ENCODE measurements at places on chromosomes 6 and 20.

GRCh38 chr6:21450149-21450548 is 143.4 kb upstream of the SOX4 start:
- no peak for DNase-seq

DNA sequence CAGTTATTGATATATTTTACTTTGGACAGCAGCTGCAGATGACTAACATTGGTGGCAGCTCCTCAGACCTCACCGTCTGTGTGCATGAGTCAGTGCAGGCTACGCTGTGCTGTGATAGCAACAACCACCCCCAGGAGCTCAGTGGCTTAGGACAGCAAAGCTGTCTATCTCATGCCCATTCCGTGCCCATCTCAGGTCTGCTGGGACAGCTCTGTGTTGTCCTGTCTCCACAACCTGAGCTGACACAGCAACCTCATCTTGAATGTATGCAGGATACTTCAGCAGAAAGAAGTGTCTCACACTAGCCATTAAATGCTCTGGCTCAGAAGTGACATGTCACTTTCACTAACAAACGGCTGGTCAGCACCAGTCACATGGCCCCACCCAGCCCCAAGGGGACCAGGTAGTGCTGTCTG is 47.7 kb downstream of the BANF2 start:
- DNase-seq: no peak

GRCh38 chr6:149450679-149451375 is 34.0 kb downstream of the ZC3H12D start:
- no peak for DNase-seq

DNA sequence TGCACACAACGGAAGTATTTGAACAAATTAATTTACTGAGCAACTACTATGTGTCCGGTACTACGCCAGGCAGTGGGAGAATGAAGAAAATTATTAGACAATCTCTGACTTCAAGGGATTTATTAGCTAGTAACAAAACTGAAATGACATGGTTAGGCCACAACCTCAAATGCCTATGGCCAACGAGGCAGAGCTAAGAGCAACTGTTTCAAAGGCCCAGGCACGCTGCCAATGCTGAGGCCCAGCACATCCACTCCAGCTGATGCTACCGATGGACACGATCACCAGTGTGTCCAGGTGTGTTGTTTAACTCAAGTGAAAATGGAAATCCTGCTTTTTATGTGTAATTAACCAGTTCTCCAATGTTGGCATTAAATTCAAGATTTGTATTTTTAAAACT is 420.9 kb downstream of the PRKN start:
- DNase-seq: no peak

DNA sequence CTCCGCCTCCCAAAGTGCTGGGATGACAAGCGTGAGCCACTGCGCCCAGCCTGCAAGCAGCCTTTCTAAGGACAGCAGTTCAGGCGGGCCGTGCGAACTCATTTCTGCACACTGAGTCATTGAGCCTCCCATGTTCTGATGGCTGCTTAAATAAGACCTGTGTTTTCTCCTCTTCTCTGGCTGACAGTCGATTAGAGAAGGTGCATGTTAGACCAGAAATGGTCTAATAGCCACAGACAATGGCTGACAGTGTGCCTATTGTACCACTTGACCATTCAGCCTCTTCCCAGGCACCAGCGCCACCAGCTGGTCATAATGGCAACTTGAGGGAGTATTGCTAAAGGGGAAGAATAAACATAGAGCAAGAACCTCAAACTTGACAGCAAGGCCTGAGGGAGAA is 6.2 kb downstream of the CST11 start:
- DNase-seq: no peak

GRCh38 chr20:6006603-6006949 is 47.3 kb downstream of the LRRN4 start:
- DNase-seq: no peak

- no peak for DNase-seq
Measured at GRCh38 chr20:50460115-50460607, 50.0 kb upstream of the PTPN1 start.

DNA sequence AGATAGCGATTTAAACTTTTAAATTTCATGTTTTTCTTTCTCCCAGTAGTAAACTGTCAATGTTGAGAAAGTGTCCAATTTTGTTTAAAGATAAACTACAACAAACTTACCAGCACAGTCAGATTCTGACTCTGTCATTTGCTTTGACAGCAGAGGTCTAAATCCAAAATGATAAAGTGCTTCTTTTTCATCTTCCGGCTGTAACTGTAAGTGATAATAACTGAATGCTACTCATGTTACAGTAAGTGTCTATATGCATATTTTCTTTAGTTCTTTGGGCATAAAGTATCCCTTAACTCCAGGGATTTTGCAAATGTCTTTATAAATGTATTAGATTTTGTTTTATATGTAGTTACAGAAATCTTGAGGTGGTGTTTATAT is 610.4 kb downstream of the RFPL4B start:
- no peak for DNase-seq

DNA sequence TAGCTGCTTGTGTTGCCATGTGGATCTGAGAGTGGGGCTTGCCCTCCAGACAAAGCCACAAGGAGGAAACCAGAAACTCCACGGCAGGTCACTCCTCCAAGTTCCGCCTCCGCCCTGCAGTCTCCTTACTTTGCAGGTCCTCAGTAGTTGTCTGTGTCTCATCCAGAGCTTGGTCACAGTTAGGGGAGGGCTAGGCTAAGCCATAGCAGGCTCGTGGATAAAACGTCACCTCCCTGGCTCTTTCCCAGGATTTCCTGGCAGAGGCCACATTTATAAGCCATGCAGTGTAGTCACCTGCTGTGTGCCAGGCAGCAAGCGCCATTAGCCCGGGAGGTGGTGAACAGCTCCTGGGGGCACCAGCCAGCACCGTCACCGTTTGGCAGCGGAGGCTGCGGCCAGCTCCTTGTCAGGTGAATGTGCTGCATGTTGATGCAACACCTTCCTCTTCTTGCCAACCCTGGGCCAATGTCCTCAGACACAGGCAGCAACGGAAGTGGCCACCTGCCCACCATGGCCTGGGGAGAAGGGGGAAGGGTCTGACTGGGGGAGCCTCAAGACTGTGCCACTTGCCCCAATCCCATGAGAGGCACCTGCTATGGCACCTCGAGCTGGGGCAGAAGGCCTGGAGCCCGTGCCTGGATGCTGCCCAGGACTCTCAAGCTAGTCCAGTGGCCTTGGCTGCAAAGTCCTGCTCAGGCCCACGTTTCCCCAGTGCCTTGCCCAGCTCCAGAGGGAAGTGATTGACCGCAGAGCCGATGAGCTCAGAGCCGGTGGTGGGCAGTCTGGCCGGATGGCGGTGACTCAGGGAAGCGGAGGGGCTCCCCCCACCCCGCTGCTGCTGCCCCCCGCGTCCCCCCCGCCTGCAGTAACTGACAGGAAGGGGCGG is 39.0 kb upstream of the SLCO4A1 start:
- DNase-seq: no peak

- no peak for DNase-seq
Measured at GRCh38 chr6:129659590-129660345, 50.2 kb downstream of the ARHGAP18 start.

DNA sequence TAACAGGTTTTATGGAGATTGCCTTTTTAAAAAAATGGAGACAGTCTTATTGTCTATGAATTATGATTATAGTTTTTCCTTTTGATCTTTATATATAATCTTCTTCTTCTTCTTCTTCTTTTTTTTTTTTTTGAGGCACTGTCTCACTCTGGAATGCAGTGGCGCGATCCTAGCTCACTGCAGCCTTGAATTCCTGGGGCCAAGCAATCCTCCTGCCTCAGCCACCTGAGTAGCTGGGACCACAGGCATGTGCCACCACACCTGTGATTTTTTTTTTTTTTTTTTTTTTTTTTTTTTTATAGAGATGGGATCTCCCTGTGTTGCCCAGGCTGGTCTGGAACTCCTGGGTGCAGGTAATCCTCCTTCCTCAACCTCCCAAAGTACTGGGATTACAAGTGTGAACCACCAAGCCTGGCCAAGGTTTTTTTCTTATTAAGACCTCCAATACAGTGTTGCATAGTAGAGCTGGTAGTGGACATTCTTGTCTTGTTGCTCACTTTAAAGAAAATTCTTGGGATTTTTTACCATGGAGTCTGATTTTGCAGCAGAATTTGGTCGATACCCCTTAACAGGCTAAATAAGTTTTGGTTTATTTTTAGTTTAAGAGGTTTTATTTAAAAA is 46.5 kb downstream of the STK4 start:
- no peak for DNase-seq

DNA sequence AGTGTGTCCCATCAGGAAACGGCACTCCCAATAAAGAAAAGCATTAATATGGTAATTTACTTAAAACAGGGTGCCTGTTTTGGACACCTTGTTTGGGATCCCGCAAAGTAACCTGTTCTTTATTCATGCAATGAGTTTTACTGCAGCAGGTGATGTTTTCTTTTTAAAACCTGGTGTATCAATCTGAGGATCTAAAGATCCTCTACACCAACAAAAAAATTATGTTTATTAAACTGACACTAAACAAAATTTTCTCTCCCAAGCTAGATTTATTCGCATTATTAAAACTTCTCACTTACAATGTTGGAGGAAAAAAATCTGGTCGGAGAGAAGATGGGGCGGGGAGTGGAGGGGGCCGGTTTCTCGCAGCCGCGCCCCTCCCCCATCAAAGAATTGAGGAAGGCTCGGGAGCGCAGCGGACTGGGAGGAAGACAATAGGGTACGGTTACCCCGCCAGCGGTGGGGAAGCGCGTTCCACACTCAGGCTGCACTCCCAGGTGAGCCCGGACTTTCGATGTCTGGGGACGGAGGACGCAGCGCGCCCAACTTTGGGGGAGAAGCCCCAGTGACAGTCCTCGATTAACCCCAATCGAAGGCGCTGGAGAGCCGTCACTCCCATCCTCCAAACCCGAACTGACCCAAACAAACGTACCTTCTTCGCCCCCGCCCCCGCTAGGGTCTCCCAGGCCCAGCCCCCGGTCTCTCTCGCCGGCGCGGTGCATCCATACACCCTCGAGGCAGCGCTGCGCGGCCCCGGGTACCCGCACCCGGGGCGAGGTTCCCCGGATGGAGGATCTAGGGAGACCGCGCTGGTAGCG is 1.3 kb downstream of the CD24 start:
- no peak for DNase-seq

DNA sequence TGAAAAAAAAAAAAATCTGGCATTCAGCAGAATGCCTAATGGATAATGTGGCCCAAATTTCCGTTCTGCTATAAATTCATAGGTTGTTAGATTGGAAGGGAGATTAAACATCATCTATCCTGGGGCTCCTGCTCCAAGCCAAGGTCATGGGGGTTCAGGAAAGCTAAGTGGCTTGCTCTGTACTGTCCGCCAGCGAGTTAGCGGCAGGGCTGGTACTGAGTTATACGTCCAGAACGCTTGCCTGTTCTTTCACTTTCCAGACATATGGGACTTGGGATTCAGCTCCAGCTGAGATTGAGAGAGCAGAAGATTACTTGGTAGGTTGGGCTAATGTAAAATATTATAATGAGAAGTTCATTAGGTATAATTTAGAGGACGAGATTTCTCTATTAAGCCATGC is 858 bp downstream of the RWDD1 start:
- no peak for DNase-seq

DNA sequence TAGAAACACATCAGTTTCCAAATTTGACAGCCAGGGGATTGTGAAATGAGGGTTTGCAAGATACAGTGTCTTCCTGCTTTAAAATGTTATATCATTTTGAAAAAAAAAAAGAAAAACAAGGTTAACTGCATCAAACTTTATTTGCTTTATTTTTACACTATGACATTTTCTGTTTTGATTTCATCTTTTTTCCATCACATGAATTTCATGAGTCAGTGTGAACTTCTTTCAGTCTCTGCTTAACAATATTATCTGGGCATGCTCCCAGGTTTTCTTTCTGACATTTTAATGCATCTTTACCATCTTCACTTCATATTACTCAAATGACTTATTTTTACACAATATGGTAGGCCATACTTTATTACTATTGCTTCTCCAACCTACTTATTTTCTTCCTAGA is 1.9 kb downstream of the NCOA7 start:
- no peak for DNase-seq

DNA sequence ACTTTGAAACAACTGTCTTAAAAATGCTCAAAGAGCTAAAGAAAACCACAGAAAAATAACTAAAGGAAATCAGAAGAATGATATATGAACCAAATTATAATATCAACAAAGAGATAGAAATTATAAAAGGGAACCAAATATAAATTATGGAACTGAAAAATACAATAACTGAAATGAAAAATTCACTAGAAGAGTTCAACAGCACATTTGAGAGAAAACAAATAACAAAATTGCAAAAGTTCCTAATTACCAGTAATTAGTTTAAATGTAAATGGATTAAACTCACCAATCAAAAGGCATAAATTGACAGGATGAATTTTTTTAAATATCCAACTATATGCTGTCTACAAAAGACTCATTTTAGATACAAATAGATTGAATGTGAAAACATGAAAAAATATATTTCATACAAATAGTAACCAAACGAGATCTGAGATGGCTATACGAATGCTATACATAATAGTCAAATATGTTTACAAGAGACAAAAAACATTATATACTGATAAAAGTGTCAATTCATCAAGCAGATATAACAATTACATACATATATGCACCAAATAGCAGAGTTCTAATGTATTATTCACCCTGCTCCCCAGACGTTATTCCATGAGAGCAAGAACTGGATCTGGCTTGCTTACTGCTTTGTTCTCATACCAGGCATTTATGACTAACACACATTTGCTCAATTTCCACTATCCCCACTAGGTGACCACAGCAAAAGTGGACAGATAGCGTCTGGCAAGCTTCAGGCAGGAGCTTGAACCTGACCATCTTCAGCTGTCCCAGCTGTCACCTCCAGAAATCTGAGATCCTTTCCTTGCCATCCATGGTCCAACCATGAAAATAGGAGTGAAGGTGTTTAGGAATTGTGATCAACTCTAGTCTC is 72.4 kb upstream of the SIRPA start:
- DNase-seq: no peak
